Skin of body (tissue), 3 donors: ENCODE measurements at places on chromosomes 4 and X. TPM values are rescaled to one million over a fixed set of nuclear protein-coding genes. Genes with fewer than 3 reads are reported as not detected.

Gene TRAM1L1
- 3.2 TPM for total RNA-seq

Gene FAM114A1
- 82.3 TPM for total RNA-seq

Gene USP17L30
- total RNA-seq, result not detected

Gene UCP1
- 1.7 TPM for total RNA-seq

Gene ARMCX1
- 60.7 TPM for total RNA-seq

Gene PAQR3
- 17.2 TPM for total RNA-seq

Gene ANOS1
- total RNA-seq, result 15.9 TPM

Gene VCX3B
- total RNA-seq, result not detected

Gene KIAA0232
- total RNA-seq, result 26.8 TPM

Gene AVPR2
- 0.89 TPM for total RNA-seq

DNA sequence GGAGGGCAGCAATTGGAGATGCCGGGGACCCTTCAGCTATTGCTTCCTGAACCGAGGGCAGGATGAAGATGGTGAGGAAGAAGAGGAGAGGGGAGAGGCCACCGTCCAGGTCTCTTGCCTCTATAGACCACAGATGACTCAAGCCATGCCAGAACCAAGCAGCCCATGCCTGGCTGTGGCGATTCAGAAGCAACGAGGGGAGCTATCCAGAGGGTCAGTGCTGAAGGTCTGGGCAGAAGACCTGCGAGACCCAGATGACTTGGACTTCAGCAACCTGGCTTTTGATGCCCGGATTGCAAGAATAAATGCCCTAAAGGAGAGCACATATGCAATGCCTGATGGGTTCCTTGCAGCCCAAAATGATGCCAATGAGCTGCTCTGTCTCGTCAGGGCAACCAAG lies 70.2 kb upstream of the PRPS2 start:
- no peak for DNase-seq

DNA sequence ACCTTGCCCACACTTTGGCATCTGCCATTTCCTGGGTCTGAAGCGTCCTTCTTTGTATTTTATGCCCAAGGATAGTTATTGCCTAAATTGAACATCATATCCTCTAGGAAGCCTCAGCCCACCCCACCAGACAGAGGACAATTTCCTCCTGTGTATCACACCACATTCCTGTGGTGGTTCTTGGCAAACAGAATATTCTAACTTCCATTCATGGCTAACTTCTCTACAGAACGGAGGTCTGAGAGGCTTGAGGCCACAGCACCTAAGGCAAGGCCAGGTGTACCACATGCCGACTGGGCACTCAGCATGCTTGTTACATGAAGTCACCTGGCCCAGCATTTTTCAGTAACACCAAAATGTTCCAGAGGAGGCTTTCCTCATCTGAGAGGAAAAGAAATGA lies 42.4 kb downstream of the CD99L2 start:
- DNase-seq, result no peak

DNA sequence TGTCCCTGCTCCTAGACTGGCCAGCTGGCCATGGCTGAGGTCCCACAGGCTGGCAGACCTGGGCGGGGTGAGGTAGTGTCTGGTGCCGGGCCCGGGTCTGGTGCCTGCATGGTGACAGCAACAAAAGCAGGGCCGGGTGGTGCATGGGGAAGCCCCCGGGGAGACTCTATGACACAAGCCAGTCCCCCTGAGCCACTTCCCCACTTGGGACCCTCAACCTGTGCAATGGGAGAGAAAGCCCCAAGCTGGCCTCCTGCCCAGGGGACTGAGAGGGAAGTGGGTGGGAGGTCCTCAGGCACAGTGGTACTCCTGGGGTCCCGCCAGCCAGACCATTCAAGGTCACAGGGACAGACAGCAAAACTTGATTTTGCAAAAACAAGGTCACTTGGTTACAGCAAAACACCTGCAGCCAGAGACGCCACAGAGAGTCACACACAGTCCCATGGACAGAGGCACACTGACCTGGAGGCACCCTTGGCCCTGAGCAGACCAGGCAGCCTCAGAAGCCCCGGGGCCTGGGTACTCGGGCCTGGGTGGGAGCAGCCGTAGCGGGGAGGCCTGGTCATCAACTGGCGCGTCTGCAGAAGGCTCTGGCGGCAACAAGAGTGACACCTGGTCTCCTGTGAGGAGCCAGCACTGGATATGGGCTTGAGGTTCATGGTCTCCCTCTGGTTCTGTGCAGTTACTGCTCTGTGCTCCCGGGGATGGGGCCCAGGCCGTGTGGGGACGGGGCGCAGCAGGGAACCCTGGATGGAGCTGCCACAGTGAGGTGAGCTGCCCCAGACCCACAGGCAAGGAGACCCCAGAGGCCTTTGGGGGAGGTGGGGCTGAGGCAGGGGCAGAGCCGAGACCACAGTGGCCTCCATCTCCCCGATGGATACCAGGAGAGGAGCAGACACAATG lies 60.6 kb downstream of the HTRA3 start:
- DNase-seq, result no peak

DNA sequence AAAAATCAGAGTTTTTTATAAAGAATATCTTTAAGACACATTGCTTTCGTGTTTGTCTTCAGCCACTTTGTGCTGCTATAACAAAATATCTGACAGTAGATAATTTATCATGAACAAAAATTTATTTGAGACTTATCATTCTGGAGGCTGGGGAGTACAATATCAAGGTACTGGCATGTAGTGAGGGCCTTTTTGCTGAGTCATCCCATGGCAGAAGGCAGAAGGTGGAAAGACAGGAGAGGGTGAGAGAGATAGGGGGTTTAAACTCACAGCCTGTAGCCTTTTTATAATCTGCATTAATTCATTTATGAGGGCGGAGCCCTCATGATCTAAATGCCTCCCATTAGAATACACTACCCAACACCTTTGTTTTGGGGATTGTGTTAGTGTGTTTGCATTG lies 431.2 kb upstream of the FAM47C start:
- no peak for DNase-seq

DNA sequence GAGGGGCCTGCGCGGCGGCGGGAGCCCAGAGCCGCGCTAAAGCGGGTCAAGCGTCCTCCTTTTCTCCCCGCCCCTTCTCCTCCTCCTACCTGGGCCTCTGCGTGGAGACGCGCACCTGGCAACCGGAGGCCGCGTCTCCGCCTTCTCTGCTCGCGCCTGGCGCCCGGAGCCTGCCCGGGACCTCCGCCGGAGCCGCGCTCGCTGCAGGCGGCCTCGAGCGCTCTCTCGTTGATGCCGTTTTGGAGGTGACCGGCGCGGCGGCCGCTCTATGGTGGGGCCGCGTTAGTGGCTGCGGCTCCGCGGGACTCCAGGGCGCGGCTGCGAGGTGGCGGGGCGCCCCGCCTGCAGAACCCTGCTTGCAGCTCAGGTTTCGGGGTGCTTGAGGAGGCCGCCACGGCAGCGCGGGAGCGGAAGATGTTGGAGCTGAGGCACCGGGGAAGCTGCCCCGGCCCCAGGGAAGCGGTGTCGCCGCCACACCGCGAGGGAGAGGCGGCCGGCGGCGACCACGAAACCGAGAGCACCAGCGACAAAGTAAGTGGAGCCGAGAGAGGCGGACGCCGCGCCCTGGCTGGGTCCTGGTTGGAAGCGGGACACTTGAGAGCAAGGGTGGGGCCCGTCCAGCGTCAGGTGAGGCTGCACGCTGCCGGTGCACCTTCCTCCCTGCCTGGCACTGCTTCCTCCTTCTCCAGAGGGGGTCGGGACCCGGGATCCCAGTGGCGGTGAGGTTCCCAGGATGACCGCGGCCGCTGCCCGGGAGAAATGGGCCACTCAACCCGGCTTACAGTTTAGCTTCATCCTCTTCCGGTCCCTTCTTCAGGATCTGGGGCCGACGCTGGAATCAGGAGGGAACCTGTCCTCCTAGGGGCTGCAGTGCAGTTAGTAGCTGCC lies at the start of gene CDS1:
Gene CDS1 (plus strand): TSS at position 140 of the 888 bp plus-strand sequence. CDS start 275 bp downstream, at position 415.
- DNase-seq, result no peak

- DNase-seq, result no peak
Measured at GRCh38 chr4:47639531-47639930, 154.5 kb downstream of the ATP10D start.

- DNase-seq, result no peak
Measured at GRCh38 chr4:176508780-176509331, 189.1 kb downstream of the SPCS3 start.

GRCh38 chrX:100895365-100896075 lies 21.4 kb upstream of the NOX1 start:
- no peak for DNase-seq

DNA sequence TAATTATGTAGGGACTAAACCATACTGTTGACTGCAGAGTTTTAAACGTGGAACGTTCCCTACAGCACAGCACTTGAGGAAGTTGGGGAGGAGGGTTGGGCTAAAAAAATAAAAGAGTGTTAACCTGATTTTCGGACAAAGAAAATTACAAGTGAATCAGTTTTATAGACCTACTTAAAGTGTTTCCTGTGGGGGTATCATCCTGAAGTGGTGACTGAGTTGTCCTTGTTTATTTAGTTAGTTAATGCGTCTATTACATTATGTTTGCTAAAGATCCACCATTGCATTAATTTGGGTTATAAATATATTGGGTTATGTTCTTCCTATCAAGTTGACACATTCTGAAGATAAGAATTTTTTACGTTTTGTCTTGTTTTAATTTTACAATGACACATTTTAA lies 14.7 kb downstream of the UNC5C start:
- no peak for DNase-seq

- DNase-seq, result no peak
Measured at GRCh38 chr4:78237360-78237759, 180.2 kb downstream of the FRAS1 start.

DNA sequence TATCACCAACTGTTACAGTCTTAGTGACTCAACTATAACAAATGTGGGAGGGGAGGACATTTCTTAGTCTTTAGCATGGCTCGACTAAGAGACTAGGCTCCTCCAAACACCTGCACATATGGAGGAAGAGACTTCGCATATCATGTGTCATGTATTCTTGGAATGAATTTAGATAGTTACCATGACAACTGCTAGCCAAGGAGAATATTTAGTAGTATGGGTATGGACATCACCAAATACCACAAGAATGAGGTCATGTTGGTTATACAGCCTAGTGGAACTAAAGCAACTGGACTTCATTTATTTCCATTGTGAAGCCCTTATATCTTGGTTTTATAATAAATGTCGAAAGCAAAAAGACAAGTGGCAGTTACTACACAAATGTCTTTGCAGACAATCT lies 512.3 kb downstream of the CFAP47 start:
- no peak for DNase-seq

DNA sequence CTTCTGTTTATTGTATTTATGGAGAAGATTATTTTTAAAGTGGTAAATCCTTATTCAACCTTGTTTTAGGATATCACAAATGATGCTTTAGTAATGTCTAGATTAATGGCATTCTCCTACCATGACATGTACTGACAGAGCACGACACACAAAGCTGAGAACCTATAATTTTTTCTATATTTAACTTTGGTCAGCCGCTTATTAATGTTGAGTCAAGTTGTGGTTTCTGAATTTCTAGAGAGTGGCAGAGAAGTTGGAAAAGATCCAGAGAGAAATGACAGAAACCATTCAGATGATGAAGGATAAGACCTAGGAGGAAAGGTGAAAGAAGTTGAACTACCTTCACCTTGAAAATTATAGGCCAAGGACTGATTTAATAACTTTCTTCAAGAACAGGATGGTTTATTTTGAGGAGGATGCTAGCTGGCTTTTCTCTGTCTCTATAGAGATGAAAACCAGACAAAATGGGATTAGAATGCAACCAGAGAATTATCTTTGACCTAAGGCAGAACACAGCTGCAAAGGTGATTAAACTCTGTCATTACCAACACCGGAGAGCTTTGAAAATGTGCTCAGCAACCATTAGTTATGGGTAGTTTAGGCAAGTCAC lies 62.6 kb upstream of the TSPAN5 start:
- no peak for DNase-seq

- no peak for DNase-seq
Measured at GRCh38 chrX:46386511-46386910, 158.7 kb downstream of the ZNF674 start.

GRCh38 chr4:77001907-77002306 lies 52.4 kb downstream of the SEPTIN11 start:
- DNase-seq, result peak; percentile 26

GRCh38 chrX:151722241-151722846 lies 6.5 kb downstream of the FATE1 start:
- DNase-seq, result no peak

GRCh38 chr4:59698041-59698440 lies 1502.1 kb upstream of the ADGRL3 start:
- DNase-seq, result no peak

- DNase-seq, result no peak
Measured at GRCh38 chr4:8369426-8370105, 71.0 kb downstream of the ACOX3 start.

DNA sequence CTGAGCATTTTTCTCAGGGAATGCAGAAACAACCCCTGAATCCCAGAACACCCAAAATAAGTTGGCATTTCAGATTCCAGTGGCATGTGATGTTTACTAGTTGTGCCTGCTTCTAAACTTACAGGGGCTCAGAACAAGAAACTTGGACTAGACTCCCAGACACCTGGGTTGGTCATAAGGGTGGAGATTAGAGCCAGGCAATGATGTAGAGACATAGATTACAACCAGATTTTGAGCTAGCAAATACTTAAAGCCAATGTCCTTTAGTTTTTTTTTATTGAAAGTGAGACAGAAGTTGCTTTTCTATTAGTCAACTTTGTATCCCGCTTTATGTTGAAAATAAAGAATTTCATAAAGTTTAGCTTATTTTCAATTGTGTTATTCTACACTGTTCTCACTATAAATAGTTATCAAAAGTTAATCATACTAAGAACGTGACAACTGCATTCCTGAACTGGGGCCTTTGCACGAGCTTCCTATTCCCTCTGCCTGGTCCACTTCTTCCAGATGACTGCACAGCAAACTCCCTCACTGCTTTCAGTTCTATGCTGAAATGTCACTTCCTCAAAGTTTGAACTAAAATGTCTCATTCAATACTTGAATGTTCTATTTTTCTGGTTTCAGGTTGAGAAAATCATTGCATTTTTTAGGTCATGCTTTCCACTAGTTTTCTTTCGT lies 224.7 kb upstream of the PPP1R2C start:
- no peak for DNase-seq

DNA sequence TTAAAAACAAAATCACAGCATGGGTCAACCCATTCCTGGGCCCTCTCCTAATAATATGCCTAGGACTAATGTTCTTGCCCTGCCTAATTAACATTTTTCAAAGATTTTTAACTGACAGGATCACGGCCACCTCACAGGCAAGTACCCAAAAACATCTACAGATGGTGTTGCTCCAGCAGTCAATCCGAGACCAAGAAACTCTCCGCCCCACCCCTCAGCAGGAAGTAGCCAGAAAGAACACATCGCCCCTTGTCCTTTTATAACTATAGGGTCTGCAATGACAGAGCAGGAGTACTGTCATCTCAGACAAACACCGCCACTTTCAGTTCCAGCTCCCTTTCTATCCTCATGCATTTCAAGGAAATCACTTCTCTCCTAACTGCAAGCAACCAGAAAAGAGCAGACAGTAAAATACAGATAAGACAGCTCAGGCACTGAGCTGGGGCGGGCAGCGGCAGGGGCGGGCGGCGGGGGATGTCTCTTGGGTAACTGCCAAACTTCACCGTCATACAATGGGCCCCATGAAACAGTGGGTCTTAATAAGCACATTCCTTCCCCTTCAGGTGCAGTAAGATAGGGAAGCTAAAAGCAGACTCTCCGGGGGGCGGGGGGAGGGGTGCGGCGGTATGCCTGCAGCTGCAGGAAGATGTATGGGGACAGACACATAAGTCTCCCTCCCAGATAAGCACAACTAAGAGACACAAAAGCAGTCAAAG lies 67.4 kb downstream of the ZNF182 start:
- DNase-seq, result no peak
